ENCODE measurements at places on chromosomes 2 and 18. TPM values are rescaled to one million over a fixed set of nuclear protein-coding genes. Genes with fewer than 3 reads are reported as not detected.

The ERICH2 gene
- polyA plus RNA-seq: not detected

The GPR75 gene
- not detected for polyA plus RNA-seq

The CFAP210 gene
- not detected for polyA plus RNA-seq

The PTPRN gene
- not detected for polyA plus RNA-seq

The CEP192 gene
- 5.6 TPM for polyA plus RNA-seq

The TSPYL6 gene
- not detected for polyA plus RNA-seq

The IKZF2 gene
- 0.26 TPM for polyA plus RNA-seq

The NEB gene
- 0.14 TPM for polyA plus RNA-seq

The SNED1 gene
- polyA plus RNA-seq: 1.4 TPM

The REG3A gene
- polyA plus RNA-seq: not detected

The FBXO41 gene
- polyA plus RNA-seq: 3.2 TPM

The ACOXL gene
- polyA plus RNA-seq: not detected

The SLC11A1 gene
- 0.49 TPM for polyA plus RNA-seq

The MC4R gene
- not detected for polyA plus RNA-seq

The SP9 gene
- polyA plus RNA-seq: not detected

The IL36G gene
- polyA plus RNA-seq: not detected

The CCDC141 gene
- 16.7 TPM for polyA plus RNA-seq

The SGPP2 gene
- 0.06 TPM for polyA plus RNA-seq

The CERS6 gene
- polyA plus RNA-seq: 15.4 TPM

The CTNNA2 gene
- polyA plus RNA-seq: not detected

The MYCN gene
- polyA plus RNA-seq: not detected

The G6PC2 gene
- not detected for polyA plus RNA-seq

The NYAP2 gene
- not detected for polyA plus RNA-seq

The HOXD4 gene
- polyA plus RNA-seq: not detected

The PPP1R1C gene
- not detected for polyA plus RNA-seq

The CHMP1B gene
- polyA plus RNA-seq: 52.1 TPM

The UGT1A9 gene
- not detected for polyA plus RNA-seq

The CD207 gene
- polyA plus RNA-seq: not detected

The QPCT gene
- 0.56 TPM for polyA plus RNA-seq

The CBLN2 gene
- not detected for polyA plus RNA-seq

The INHA gene
- polyA plus RNA-seq: not detected

The RAB6D gene
- not detected for polyA plus RNA-seq

The C2orf80 gene
- not detected for polyA plus RNA-seq

The POTEF gene
- 0.06 TPM for polyA plus RNA-seq

The DTNA gene
- not detected for polyA plus RNA-seq

The KCNJ3 gene
- polyA plus RNA-seq: not detected

The GALNT13 gene
- not detected for polyA plus RNA-seq

The RIT2 gene
- not detected for polyA plus RNA-seq

All from naive thymus-derived CD4-positive, alpha-beta T cell (primary cell).